Camera-type eye (tissue), 1 donor: ENCODE measurements at places on chromosomes 16 and 17. TPM values are rescaled to one million over a fixed set of nuclear protein-coding genes. Genes with fewer than 3 reads are reported as not detected.

Gene PLA2G10
- not detected for total RNA-seq

Gene NPIPA1
- total RNA-seq, result 104 TPM

Gene CTF1
- 1.6 TPM for total RNA-seq

Gene INTS2
- 36.6 TPM for total RNA-seq

Gene TNRC6C
- 41.8 TPM for total RNA-seq

Gene TPSG1
- not detected for total RNA-seq

Gene TRPV3
- total RNA-seq, result 0.55 TPM

Gene TMEM235
- total RNA-seq, result 1.8 TPM

Gene NPIPB13
- total RNA-seq, result not detected

Gene CIBAR2
- total RNA-seq, result 0.77 TPM

Gene CALCOCO2
- total RNA-seq, result 65.5 TPM

Gene NPIPB9
- 3.5 TPM for total RNA-seq

Gene HBA2
- total RNA-seq, result 1,606 TPM

Gene TAC4
- not detected for total RNA-seq

Gene ZFHX3
- 36.5 TPM for total RNA-seq

Gene MYH8
- 63.4 TPM for total RNA-seq

Gene GJD3
- not detected for total RNA-seq

Gene ADORA2B
- 13.1 TPM for total RNA-seq

Gene AOC3
- 18.6 TPM for total RNA-seq

Gene SKAP1
- 0.38 TPM for total RNA-seq

Gene PIK3R6
- total RNA-seq, result 2.5 TPM

Gene CORO1A
- 13.0 TPM for total RNA-seq

Gene DCTN5
- 69.8 TPM for total RNA-seq

Gene PPM1E
- total RNA-seq, result 32.9 TPM

Gene EPX
- not detected for total RNA-seq

Gene PTX4
- 1.6 TPM for total RNA-seq

Gene PLEKHH3
- 20.6 TPM for total RNA-seq

Gene AANAT
- total RNA-seq, result 18.0 TPM

Gene TERB1
- not detected for total RNA-seq

Gene G6PC1
- not detected for total RNA-seq

Gene ITFG1
- 91.5 TPM for total RNA-seq

Gene MARVELD3
- 1.9 TPM for total RNA-seq

Gene MC1R
- total RNA-seq, result 5.7 TPM

Gene WFIKKN2
- 8.5 TPM for total RNA-seq

Gene RAB37
- total RNA-seq, result 1.6 TPM

Gene CCL16
- total RNA-seq, result not detected

Gene OVCA2
- 24.0 TPM for total RNA-seq

Gene GNGT2
- total RNA-seq, result 134 TPM

Gene OTOP3
- total RNA-seq, result not detected

Gene CYTH1
- 86.8 TPM for total RNA-seq

Gene DPEP2
- 1.3 TPM for total RNA-seq

Gene TNP2
- not detected for total RNA-seq

Gene FOXF1
- 0.77 TPM for total RNA-seq

Gene CDRT15
- not detected for total RNA-seq

Gene SLC5A10
- total RNA-seq, result 0.11 TPM

Gene ADAD2
- 4.3 TPM for total RNA-seq

Gene DCAF7
- 80.0 TPM for total RNA-seq

Gene KRT13
- total RNA-seq, result 200 TPM
